Stimulated activated CD8-positive, alpha-beta memory T cell treated with anti-CD3 and anti-CD28 coated beads, Interleukin-4, amount 100 ng/mL, for 48 hours (primary cell): ENCODE measurements at places on chromosomes 7 and 10.
A peak's percentile ranks its signal among the peaks of the same experiment; 100 is the strongest.

DNA sequence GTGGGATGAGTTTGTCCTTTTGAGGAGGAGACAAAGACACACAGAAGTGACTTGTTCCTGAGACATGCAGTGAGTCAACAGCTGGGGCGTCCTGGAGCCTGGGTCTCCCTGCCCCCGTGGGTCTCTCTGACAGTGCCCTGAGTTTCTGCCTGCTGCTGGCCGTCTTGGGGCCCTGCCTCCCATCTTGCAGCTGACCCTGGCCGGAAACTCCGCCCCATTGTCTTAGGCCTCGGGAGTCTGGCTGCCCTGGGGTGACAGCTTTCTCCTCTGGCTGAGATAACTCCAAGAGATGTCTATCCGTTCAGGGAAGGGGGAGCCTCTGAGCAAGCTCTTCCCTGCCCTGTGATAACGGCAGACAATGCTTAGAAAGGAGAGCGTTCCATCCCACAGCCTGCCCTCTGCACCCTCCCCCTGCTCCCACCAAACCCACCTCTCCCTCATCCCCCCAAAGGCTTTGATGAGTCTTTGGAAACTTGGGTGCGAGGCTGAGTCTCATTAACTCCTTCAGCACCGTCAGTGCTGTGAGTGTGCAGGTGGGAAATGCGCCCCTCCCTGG is 69.5 kb upstream of the PODXL start:
- no peak for DNase-seq

DNA sequence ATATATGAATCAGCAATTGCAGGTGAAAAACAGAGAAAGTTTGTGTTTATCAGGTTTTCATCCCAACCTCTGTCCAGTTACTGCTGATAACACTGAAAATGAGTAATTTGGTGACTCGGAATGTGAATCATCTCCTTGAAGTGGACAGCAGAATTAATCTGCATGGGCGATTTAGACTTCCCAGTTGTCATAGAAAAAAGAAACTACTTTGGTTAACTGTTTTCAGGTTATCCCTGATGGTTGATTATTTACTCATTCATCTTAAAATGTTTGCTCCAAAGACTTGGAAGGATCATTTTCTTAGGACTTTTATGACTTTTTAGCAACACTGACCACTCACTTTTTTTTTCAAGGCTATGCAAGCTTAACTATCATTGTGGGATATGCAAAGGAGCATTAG is 504.1 kb upstream of the ANKRD30A start:
- no peak for DNase-seq

DNA sequence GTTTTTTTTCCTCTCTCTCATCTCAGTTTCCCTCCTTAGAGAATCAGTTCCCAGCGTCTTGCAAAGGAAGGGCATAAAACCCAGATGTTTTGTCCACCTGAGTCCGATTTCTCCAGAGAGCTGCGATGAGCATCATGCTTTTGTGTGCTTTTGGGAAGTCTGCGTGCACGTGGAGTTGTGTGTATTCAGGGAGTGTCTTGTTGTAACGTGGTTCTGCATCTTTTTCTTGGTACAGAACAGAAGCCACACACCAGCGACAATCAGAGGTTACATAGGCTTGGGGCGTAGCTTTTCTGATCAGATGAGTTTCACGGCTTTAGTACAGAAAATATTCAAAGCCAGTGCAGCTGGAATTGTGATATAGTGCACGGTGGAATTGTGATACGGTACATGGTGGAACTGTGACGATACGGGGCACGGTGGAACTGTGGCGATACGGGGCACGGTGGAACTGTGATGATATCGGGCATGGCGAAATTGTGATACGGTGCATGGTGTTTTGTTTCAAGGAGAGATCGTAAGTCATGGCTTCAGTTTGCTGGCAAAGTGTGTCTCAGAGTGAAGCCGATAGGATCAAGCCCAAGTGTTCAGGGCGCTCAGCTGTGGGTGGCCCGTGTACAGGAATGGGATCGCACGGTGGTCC is 32.8 kb downstream of the FOXK1 start:
- DNase-seq = no peak

GRCh38 chr10:78934532-78934898 is 134.3 kb upstream of the ZMIZ1 start:
- DNase-seq = no peak

- no peak for DNase-seq
Observed at GRCh38 chr7:94357076-94357475, 37.6 kb upstream of the COL1A2 start.

DNA sequence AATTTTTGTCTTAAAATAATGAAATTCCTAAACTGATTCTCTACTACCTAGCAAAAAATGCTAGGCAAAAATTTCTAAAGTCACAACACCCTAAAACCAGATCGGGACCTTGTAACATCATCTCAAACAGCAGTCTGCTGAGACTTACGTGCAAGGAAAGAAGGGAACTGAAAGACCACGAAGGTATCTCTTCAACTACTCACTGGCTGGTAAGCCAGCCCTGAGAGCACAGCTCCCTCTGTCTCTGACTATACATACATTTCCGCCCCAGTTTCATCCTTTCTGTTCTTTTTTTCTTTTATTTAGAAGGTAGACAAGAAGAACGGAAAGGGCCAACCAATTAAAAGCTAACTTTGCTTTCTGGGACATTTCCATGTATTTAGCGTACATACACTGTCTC is 15.6 kb downstream of the SORCS1 start:
- DNase-seq = no peak

DNA sequence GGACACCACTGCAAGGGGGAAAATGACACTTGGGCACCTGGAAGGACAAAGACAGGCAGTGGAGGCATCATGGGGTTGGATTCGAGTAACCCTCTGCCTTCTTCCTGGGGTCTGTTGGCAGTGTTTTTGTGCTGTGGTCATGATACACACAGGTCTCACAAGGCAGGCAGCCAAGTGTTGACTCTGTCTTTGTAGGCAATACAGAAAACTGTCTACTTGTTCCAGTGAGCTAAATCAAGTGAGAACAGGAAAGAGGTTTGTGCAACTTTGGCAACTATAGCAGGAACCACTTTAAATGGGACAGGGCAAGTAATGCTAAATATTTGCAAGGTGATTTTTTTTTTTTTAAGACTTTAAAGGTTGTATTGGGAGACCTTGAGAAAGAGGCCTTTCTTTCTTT is 578.6 kb upstream of the GALNT17 start:
- DNase-seq = no peak

DNA sequence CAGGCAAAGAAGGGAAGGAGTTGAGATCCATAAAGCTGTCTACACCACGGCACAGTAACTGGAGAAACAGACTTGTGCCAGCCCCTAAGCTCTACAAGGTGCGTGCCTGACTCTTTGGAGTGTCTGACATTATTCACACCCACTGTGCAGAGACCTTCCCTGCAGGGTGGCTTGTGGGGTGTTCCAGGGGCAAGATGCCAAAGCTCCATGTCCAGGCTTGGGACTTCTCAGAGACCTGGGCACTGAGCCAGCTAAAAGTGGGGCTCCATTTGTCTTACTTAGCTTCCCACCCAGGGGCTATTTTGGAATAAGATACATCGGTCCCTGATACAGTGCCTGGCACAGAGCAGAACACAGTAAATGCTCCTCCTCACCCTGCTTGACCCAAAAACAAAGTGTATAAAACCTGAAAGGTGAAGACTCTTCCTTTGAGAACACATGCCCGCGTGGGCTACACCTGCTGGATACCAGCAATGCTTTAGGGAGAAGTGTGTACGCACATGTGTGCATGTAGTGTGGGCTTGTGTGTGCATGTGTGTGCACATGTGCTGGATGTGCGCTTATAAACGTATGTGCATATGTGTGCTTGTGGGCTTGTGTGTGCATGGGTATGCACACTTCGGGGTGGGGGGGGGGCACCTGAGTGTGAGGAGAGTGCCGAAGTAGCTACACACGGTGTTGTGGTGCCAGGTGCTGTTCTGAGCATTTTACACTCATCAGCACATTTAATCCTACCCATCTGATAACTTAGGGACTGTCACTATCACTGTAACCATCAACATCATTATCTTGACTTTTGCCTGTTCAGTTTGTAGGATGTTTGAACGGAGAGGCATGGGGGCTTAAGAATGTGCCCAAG is 143.0 kb downstream of the ARHGAP22 start:
- DNase-seq = peak; percentile 14

DNA sequence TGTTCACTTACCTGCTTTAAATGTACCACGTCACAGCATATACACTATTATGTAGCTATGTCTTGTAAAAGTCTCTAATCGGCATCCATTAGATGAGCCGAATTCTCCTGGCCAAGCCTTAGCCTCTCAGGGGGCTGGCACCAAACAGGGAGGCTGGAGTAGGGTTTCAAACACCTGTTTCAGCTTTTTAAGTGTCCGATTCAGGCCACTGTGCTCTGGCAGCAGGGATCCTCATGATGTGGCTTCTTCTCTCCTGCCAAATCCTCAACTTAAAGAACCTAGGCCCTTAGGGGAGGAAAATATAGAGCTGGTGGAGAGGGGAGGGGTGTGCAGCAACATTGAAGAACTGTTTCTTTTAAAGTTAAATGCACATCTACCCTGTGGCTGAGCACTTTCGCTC is 68.5 kb upstream of the NFKB2 start:
- no peak for DNase-seq

DNA sequence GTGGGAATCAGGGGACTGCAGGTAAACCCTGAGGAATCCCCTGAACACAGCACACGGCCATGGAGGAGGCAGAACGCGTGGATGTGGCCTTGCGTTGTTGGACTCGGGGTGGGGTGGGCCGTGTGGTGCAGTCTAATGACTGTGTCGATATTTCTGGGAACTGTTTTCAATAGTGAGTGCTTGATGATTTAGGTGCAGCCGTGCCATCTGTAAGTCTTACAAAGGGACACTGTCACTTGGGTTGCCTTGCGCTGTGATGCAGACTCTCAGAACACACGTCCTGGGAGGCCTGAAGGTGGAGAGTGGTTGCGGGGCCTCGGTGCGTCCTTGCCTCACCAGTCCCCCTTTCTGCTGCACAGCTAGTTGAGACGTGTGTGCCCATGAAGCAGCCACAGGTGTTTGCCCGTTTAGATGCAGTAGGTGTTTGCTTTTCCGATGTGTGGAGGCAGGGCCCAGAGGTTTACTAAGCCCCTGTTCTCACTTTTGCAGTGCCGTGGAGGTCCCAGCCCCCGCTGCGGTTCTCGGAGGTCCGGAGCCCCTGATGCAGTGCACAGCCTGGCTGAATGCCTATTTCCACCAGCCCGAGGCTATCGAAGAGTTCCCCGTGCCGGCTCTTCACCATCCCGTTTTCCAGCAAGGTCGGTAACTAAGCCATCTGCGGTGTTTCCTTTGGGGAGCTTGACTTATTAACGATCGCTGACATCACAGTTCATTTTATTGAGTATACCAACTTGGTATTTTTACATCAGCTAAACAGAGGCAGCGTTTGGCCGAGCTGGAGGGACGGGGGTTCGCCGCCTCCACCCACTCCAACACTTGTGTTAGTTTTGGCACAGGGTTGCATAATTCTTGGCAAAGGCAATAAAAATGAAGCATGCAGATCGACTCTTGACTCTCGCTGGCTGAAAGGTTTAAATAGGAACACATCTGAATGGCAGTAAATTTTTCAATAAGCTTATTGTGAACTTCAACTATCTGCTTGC is 240.7 kb downstream of the MGMT start:
- DNase-seq = no peak

DNA sequence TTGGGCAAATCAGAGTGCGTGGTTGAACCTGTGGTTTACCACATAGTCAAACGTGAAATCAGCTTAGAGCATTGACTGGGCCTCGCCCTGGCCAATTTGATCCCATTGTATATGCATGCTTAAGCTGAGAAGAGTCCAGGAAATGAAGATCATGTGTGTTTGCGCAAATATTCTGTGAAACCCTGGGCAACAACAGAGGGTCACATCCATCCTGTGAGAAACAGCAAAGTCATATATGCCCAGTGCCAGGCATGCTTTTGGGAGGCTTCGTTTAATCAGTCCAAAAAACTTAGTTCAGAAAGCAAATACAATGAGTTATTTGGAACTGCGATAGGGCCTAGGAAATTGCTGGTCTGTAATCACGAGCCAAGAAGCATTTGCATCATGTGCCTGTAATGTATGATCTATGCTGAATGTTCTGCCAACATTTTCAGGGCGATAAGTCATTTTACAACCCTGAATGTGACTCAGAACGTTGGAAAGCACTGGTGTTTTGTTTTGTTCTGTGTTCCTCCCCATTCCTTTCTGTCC is 412.1 kb upstream of the CELF2 start:
- DNase-seq = no peak

- no peak for DNase-seq
Observed at GRCh38 chr10:25338271-25338670, 163.5 kb downstream of the GPR158 start.

DNA sequence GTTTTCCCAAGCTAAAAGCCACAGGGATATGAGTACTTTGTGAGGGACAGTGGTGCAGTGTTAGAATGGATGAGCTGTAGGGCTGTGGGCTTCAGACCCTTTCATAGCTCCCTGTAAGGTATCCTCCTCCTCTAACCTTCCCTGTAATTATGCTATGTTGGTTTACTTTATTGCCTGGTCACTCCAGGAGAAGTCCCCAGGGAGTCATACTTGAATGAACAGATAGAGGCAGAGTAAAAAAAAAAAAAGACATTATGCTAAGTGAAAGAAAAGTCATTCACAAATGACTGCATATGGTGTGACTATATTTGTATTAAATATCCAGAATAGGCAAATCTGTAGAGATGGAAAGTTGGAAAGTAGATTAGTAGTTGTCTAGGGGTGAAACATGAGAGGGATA is 434.4 kb downstream of the AUTS2 start:
- DNase-seq = no peak

- no peak for DNase-seq
Observed at GRCh38 chr7:7977774-7978173, 9.2 kb downstream of the GLCCI1 start.

DNA sequence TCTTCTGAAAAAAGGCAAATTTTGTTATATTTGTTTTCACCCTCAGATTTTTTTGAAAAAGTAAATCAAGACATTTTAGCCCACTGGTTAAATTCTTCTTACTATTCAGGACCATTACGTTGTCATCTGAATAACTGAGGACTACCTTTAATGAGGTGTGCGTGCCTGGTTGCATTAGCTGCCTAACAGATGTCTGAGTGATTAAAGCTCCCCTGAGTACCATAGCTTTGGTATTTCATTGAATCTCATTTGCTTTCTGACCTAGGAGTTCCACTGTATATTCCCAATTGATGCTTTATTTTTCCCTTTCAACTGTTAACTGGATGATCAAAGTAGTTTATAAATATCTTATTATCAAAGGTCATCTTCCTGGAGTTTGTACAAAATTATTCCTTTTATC is 410.0 kb upstream of the SEMA3D start:
- no peak for DNase-seq

GRCh38 chr10:112812586-112812985 is 137.5 kb upstream of the TCF7L2 start:
- no peak for DNase-seq
